GM23248 (cell line): ENCODE measurements at places on chromosomes 16 and 17.
A peak's percentile ranks its signal among the peaks of the same experiment; 100 is the strongest.

DNA sequence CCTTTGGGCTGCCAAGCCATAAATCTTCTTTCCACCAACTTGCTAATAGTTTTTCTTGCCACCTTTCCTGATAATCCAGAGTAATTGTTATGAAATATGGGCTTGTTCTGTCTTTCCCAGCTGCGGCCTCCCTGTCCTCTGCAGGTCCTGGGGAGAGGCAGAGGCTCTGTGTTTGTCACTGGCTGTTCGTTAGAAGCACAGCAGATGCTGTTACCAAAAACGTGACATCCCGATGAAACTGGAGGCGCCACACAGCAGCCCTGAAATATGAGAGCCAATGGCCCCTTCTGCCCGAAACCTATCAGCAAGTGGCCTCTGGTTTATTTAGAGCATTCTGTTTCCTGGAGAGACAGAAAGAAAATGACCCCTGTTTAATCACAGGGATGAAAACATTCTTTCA, 115.1 kb upstream of the ANKFN1 start:
- no peak for DNase-seq

GRCh38 chr16:84851192-84852127, 31.7 kb downstream of the CRISPLD2 start:
- peak; percentile 83 for DNase-seq

- no peak for DNase-seq
Observed at GRCh38 chr16:6836766-6837165, 495.9 kb upstream of the RBFOX1 start.

DNA sequence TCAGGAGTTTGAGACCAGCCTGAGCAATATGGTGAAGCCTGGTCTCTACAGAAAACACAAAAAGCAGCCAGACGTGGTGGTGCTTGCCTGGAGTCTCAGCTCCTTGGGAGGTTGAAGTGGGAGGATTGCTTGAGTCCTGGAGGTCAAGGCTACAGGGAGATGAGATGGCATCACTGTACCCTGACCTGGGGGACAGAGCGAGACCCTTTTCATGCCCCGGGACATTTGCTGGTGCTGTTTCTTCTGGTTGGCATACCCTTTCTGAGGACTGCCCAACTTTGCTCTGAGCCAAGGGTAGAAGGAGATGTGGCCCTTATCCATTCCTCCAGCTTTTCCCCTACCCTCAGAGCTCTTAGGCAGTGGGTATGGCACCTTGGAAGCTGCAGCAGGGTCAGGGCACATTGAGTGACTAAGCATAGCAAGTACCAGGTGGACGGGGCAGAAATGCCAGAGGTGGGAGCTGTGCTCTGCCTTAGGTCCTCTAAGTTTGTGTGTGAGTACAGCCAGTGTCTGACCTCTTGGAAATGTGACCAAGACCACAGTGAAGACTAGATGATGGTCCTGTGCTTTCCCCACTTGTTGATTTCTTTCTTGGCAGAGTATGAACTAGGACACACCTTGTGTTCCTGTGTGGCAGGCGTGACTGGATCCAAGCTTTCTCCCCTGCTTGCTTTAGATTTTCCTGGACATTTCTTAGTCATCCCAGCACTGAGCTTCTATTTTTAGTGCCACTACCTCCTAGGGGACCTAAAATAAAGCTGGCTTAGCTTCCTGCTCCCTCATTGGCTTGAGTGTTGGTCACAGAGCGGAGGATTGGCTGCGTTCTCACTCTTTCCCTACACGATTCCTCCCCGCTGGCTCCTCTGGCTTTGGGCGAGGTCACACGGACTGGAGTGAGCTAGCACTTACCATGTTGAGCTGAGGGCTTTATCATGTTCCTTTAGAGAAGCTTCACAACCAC, 9.9 kb upstream of the EDC4 start:
- peak; percentile 87 for DNase-seq

DNA sequence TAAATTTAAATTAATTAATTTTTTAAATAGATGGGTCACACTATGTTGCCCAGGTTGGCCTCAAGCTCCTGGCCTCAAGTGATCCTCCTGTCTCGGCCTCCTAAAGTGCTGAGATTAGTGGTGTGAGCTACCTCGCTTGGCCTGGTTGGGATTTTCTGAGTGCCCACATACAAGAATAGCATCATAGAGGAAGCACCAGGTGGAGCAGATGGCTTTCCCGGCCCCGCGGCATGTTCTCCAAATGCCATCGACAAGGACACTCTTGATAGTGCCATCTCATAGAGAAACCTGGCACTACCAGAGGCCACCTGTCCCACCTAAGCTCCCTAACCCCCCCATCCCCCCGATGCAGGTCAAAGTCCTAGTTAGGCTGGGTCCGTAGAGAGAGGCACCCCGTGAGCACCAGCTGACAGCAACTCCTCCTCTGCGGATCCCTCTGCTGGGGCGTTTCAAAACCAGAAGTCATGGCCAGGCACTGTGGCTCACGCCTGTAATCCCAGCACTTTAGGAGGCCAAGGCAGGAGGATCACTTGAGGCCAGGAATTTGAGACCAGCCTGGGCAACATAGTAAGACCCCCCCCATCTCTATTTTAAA, 65.9 kb downstream of the DNAH3 start:
- DNase-seq = no peak

GRCh38 chr16:27759301-27759871, 209.4 kb downstream of the KATNIP start:
- peak; percentile 72 for DNase-seq

- DNase-seq = no peak
Observed at GRCh38 chr17:43988301-43988700, 16.1 kb upstream of the NAGS start.

- peak; percentile 66 for DNase-seq
Observed at GRCh38 chr16:17072104-17072503, 398.7 kb downstream of the XYLT1 start.
